Activated CD4-positive, alpha-beta memory T cell treated with anti-CD3 and anti-CD28 coated beads, Interleukin-2, amount 10 ng/mL, durations not matched to agents 7 days and 5 days (primary cell): ENCODE measurements at places on chromosomes 4 and X.

GRCh38 chr4:126897038-126897437 is 735.7 kb upstream of the INTU start:
- H3K27ac ChIP-seq: no peak overlapping the region
- no peak for DNase-seq
- H3K4me1 ChIP-seq: no peaks in the 10 kb centered on the region
- no peaks in the 10 kb centered on the region for H3K27me3 ChIP-seq
- no peaks in the 10 kb centered on the region for H3K36me3 ChIP-seq
- H3K4me3 ChIP-seq: no peak overlapping the region

DNA sequence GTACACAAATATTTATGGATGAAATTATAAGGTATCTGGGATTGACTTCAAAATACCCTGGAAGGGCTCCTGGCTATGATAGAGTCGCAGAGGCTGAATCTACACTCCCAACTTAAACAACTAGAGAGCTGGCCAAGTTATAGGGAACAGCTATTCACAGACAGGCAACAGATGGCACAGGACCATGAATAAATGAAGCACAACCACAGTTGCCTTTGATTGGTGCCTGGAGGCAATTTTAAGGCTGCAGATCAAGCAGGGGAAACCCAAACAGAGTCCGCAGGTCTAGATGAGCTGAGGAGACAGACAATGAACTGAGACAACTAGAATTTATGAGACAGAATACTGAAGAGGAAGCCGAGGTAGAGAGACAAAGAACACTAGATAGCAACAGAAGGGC is 155.9 kb downstream of the EVC2 start:
- H3K4me1 ChIP-seq: no peaks in the 10 kb centered on the region
- H3K27me3 ChIP-seq: no peaks in the 10 kb centered on the region
- no peak for DNase-seq
- H3K27ac ChIP-seq: no peak overlapping the region
- H3K36me3 ChIP-seq: no peaks in the 10 kb centered on the region

- no peak overlapping the region for H3K4me3 ChIP-seq
- DNase-seq: no peak
- no peaks in the 10 kb centered on the region for H3K4me1 ChIP-seq
- no peaks in the 10 kb centered on the region for H3K36me3 ChIP-seq
- no peak overlapping the region for H3K27ac ChIP-seq
Observed at GRCh38 chr4:154807042-154807630, 26.1 kb downstream of the RBM46 start.

GRCh38 chrX:151977009-151977408 is 2.5 kb upstream of the GABRE start:
- H3K4me3 ChIP-seq: no peak overlapping the region
- no peaks in the 10 kb centered on the region for H3K36me3 ChIP-seq
- H3K27ac ChIP-seq: no peak overlapping the region
- no peaks in the 10 kb centered on the region for H3K4me1 ChIP-seq

DNA sequence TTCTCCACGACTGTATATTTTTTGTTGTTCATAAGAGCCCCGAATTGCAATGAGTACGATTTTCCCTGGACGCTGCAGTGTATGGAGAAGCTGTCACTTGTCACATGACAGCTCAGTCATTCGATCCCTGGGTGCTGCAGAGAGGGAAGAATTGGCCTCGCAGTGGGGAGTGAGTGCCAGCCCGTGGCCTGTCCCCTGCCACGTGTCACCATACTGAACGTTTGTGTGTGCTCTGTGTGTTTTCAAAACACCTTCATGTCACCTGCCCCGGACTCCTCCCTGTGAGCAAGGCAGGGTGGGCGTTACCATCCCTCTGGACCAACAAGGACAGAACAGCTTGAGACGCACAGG is 77.9 kb downstream of the TBL1X start:
- DNase-seq: no peak
- no peak overlapping the region for H3K27ac ChIP-seq
- no peak overlapping the region for H3K4me3 ChIP-seq
- H3K27me3 ChIP-seq: no peaks in the 10 kb centered on the region

- H3K27ac ChIP-seq: no peak overlapping the region
- H3K36me3 ChIP-seq: no peaks in the 10 kb centered on the region
Observed at GRCh38 chr4:168773388-168774195, 236.5 kb downstream of the CBR4 start.

- H3K4me1 ChIP-seq: no peaks in the 10 kb centered on the region
- H3K27me3 ChIP-seq: no peaks in the 10 kb centered on the region
- H3K36me3 ChIP-seq: no peaks in the 10 kb centered on the region
- no peak for DNase-seq
Observed at GRCh38 chr4:188032170-188032569, 36.6 kb downstream of the ZFP42 start.

GRCh38 chrX:111318901-111319300 is 48.6 kb upstream of the CAPN6 start:
- DNase-seq: no peak
- no peak overlapping the region for H3K4me3 ChIP-seq
- H3K27me3 ChIP-seq: no peaks in the 10 kb centered on the region
- H3K36me3 ChIP-seq: no peaks in the 10 kb centered on the region
- no peaks in the 10 kb centered on the region for H3K4me1 ChIP-seq
- no peak overlapping the region for H3K27ac ChIP-seq

DNA sequence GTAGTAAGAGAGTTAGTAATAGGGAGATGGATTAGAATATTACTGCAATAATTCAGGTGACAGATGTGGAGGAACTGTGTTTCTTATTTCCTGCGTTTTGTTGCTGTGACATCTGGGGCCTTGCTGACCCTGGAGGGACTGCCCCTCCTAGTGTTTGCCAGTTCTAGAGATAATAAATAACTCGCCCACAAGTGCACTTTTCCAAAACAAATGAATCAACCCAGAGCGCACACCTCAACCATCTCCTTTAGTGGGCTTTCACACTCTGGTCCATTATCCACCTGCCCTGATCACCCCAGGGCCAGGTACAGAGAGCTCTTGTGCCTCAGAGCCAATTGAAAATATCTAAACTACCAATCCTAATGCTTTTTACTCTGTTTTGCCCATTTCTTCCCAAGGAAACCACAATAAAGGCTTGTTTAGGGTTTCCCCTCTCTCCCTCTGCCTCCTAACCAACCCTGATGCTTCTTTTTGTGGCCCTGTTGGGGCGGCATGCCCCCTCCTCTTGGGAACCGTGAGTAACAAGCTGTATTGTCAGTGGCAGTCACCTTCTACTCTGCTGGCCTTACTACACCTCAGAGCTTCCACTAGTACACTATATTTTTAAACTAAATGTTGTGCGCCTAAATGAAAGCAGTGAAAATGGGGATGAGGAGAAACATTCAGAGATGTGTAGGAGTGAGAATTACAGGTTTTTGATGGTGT is 270.5 kb downstream of the TENM3 start:
- H3K4me3 ChIP-seq: no peak overlapping the region
- no peak for DNase-seq
- H3K36me3 ChIP-seq: no peaks in the 10 kb centered on the region
- H3K4me1 ChIP-seq: no peaks in the 10 kb centered on the region
- H3K27ac ChIP-seq: no peak overlapping the region
